Stimulated activated CD4-positive, alpha-beta T cell treated with anti-CD3 and anti-CD28 coated beads, Interleukin-15, amount 100 ng/mL, for 48 hours (primary cell): ENCODE measurements at places on chromosomes 2 and 18.

DNA sequence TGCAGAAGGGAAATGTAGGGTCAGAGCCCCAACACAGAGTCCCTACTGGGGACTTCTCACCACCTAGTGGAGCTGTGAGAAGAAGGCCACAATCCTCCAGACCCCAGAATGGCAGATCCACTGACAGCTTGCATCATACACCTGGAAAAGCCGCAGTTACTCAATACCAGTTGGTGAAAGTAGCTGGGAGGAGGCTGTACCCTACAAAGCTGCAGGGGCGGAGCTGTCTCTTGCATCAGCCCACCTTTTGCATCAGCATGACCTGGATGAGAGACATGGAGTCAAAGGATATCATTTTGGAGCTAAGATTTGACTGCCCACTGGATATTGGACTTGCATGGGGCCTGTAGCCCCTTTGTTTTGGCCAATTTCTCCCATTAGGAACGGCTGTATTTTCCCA lies 237.3 kb downstream of the CALCRL start:
- no peak for DNase-seq

DNA sequence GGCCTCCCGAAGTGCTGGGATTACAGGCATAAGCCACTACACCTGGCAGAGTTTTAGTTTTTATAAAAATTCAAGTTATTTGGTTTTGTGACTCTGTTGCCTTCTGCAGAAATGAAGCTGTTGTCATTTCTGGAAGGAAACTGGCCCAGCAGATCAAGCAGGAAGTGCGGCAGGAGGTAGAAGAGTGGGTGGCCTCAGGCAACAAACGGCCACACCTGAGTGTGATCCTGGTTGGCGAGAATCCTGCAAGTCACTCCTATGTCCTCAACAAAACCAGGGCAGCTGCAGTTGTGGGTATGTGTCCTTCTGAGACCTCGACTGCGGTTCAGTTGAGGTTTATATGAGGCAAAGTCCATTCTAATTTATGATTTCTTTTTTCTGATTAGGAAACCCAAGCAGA lies 7.2 kb downstream of the MTHFD2 start:
- DNase-seq, result no peak

GRCh38 chr2:41854227-41854626 lies 193.6 kb upstream of the PKDCC start:
- DNase-seq, result no peak

GRCh38 chr18:49910019-49910418 lies 96.7 kb upstream of the ACAA2 start:
- DNase-seq, result no peak

- no peak for DNase-seq
Observed at GRCh38 chr2:97658691-97659157, 5.1 kb downstream of the ACTR1B start.

DNA sequence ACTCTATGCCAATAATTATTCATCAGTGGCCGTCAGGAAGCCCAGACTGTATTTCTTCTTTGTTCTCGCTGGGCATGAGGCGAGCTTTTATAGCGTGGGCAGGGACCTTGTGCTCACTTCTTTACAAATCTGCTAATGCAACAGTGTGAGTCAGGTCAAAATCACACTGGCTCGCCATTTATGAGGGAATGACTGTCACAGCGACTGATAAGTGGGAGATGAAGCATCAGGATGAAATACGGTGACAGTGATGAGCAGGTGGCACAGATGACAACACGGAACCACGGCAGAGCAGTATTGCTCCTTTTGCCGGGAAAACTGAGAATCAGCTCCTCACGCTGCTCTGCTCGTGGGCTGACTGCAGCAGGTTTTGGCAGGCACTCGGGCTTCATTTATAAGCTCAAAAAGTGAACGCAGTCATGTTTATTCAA lies 20.5 kb downstream of the TYMS start:
- no peak for DNase-seq

- no peak for DNase-seq
Observed at GRCh38 chr18:25457126-25457525, 105.2 kb upstream of the ZNF521 start.

- no peak for DNase-seq
Observed at GRCh38 chr2:75920859-75921551, 210.3 kb upstream of the GCFC2 start.

DNA sequence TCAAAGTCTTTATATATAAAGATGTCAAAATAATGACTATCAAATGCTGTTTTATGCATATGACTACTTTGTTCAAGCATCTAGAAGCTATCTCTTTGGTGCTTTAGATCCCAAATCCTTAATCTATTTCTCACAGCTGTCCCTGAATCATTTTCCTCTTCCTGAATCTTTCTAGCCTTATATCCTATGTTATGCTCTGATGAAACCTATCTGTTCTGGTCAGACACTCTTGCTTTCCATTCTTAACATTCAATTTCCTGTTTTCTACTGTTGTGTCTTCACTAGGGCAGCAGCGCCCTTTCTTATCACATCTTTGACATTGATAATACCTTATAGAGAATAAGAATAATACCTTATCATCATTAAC lies 6.3 kb upstream of the PARD3B start:
- DNase-seq, result no peak

DNA sequence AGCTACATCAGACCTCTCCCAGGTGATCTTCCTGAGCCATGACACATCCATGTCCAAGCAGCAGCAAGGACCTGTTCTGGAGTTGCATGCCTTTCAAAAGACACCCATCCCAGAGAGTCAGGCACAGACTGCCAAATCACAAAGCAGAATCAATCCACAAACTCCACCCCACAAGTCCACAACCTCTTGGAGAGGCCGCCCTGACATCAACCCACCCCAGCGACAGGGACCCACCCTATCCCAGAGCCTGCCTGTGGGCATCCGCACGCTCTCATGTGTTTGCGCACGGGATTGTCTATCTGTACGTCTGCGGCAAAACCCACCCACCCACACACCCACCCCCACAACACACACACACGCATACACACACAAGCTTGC lies 11.9 kb downstream of the SMAD7 start:
- DNase-seq, result no peak

- DNase-seq, result no peak
Observed at GRCh38 chr2:69147841-69148533, 135.0 kb downstream of the ANTXR1 start.

DNA sequence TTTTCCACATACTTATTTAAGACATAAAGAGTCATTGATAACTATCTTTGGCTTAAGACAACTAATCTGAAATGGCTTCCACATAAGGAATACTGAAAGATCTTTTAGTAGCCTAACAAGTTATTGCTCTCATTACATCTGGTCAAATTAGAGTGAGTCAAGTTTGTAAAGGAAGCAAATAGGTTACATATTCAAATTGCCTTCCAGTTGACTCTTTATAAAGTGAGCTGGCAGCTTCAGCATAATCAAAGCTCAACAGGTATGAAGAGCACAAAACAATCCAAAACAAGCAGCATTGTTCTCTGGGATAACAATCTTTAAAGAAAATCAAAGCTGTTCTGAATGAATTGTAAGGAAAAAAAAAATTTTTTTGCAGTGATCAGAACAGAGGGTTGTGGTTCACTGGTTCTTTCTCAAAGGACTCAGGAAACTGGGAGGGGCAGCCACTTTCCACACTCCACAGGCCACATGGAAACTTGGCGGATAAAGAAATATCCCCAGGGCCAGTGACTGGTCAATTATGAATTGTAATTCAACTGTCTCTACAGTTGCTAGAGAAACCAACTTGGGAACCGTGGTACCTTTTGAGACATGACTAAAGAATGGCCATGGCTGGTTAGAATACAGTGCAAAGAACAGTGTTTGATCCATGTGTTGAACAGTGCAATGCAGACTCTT lies 369.3 kb upstream of the KCNH7 start:
- DNase-seq, result no peak

- no peak for DNase-seq
Observed at GRCh38 chr2:174985614-174986013, 19.6 kb downstream of the CHN1 start.

GRCh38 chr2:241636182-241637017 lies 558 bp downstream of the THAP4 start:
- no peak for DNase-seq

- peak; percentile 7 for DNase-seq
Observed at GRCh38 chr2:201858281-201859184, 52.2 kb downstream of the CDK15 start.

DNA sequence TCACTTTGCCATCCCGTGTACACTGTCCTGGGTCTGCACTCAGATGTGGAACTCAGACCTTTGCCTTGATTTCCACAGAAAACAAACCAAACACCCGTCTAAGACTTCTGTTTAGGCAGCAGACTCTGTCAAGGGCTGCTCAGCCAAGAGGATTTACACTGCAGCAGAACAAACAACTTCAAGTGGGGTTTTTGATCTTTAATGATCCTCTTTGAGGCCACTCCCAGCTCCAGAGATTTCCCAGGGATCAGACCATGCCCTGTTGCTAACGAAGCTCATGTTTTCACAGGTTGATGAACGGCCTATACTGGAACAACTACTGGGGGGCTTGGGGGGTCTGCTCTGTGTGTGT lies 52.5 kb upstream of the LGALSL start:
- DNase-seq, result no peak

DNA sequence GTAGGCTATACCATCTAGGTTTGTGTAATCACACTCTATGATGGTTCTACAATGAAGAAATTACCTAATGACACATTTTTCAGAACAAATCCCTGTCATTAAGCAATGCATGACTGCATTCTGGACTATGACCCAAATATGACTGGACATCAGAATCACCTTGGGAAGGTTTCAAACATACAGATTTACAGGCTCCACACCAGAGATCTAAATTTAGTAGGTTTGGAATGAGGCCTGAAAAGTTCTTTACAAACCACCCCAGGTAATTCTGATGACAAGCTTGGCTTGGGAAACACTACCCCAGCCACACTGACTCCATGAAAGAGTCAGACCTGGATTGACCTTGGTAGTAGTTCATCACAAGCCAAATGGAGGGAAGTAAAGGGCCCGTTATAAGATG lies 52.2 kb upstream of the NFE2L2 start:
- no peak for DNase-seq

GRCh38 chr2:222609381-222609780 lies 46.5 kb downstream of the FARSB start:
- no peak for DNase-seq

DNA sequence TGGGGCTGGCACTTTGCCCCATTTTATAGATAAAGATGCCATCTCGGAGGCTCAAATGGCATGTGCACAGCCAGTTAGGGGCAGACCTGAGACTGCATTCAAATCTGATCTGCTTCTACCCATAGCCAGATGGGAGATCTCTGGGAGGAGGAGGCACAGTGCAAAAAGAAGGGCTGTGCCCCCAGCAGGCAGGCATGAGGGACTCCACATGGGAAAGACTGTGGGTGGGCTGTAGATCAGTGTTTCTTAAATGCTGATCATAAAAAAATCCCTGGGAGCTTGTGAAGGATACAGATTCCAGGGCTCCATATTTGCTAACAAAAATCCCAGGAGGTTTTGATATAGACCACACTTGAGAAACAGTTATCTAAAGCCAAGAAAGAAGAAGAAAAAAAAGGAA lies 15.2 kb downstream of the PAX8 start:
- DNase-seq, result no peak

GRCh38 chr2:132975193-132976105 lies 305.4 kb upstream of the LYPD1 start:
- DNase-seq, result no peak

GRCh38 chr18:36580874-36581750 lies 247.7 kb downstream of the TPGS2 start:
- no peak for DNase-seq

DNA sequence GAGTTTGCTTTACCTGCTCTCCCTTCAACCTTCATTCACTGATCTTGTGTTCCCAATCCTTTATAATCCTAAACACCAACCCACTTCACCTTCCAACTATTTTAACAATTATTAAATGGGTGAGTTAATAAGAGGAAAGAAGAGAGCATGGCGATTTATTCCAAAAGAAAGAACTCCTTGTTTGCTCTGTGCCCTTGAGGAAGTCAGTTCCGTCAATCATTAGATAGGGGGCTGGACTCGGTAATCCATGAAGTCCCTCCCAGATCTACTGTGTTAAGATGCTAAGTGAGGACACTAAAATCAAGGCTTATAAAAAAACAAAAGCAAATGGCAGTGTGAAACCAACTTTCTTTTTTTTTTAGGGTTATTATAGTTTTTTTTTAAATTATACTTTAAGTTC lies 589.9 kb downstream of the XIRP2 start:
- no peak for DNase-seq

DNA sequence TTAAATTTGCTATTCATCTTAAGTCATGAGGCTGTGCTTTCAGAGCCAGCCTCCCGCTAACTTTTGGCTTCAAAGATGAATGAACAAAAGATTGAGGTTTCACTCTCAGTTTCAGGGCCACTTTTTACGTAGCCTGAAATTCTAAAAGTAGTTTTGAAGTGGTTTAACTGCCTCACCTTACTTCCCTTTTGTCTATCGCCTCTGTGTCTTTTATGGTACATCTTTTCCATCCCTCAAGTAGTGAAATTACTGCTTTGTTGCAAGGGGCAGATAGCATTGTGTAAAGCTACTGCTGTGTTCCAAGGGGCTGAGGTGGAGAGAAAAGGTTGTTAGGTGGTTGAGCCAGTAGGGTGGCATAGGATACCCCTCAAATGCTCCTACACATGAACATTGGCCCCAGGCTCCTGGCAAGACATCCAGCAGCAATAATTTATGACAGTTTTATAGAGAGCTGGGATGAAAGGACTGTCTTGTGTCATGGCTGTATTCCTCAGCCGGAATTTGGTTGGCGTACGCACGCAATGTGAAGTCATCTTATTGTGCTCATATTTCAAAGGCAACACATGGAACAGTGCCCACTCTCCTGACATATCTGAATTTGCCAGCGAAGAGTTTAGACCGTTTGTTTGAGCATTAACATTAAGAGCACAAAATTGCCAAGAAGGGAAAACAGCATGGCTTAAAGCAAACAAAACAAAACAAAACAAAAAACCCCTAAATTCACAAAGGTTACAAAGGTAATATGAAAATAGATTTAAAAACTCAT lies 32.2 kb downstream of the QPCT start:
- DNase-seq, result no peak

GRCh38 chr2:21301871-21302455 lies 178.2 kb downstream of the TDRD15 start:
- no peak for DNase-seq

- DNase-seq, result no peak
Observed at GRCh38 chr2:207077266-207077665, 88.5 kb downstream of the KLF7 start.

DNA sequence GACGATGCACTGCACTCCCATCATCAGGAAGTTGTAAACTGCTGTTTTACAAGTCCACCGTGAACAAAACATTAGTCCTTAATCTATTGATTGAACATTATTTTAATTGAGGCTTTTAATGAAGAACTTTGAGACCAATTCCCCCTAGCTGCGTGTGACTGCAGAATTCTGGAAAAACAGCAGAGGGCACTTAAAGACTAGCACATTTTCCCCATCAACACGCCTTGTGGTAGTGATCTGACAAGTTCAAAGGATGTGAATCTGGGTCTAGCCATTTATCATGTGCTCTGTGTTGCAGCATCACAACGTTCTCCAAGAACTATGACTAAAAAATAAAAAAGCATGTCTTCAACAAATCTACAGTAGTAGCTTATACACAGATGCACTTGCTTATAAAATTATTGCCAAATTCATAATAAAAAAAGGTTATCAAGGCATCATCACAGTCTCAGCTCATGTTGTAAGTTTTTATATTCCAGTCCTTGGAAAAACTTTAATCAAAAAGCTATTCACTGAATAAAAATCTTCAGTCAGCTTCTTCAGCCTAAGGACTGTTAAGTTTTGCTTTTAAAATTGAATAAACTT lies 35.8 kb downstream of the SKOR2 start:
- DNase-seq, result no peak
